HFF-Myc (cell line): ENCODE measurements at places on chromosomes 2 and 18.

DNA sequence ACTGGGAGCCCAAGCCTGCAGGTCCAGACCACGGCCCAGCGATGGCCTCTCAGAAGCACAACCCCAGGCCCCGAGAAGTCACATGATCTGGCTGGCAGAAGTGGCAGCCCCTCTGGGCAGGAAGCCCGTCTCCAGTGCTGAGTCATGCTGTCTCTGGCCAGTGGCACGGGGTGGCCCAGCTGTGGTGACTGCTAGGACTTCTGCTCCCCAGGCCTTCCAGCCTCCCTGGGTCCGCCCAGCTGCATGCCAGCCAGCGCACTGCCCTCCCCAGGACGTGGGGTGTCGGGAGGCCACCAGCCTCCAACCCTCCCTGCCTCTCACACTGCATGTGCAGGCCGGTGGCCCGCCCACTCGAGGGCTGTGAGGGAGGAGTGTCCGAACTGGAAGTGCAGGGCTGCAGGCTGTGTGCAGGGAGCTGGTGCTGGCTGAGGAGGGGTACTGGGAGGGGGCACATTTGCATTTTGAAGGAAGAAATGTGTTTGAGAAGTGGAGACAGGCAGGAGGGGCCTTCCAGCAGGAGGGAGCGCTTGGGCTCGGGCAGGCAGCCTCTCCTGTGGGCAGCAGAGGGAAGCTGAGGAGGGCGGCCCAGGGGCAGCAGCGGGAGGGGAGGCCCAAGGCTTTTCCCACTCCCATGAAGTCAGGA, 17.0 kb upstream of the HPCAL1 start:
- DNase-seq: no peak

DNA sequence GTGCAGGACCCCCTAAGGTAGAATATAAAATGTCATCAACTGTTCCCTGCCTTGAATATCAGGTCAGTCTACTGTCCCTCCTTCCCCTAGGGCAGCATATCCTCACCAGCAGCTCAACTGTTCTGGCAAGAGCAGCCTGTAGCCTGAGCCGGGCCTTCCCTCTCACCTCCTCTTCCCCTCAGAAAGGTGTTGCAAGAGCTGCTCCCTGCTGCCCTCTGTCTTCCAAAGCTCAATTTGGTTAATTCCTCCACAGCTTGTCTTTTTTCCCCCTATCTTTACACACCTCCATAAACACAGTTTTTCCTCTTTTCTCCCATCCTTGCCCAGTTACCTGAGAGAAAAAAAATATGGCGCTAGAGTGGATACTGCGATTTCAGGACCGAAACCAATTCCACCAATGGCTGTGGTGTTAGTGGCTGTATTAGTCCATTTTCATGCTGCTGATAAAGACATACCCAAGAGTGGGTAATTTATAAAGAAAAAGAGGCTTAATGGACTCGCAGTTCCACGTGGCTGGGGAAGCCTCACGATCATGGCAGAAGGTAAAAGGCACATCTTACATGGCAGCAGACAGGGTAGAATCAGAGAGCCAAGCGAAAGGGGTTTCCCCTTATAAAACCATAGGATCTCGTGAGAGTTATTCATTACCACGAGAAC, 184.7 kb downstream of the MREG start:
- DNase-seq: peak; percentile 37

DNA sequence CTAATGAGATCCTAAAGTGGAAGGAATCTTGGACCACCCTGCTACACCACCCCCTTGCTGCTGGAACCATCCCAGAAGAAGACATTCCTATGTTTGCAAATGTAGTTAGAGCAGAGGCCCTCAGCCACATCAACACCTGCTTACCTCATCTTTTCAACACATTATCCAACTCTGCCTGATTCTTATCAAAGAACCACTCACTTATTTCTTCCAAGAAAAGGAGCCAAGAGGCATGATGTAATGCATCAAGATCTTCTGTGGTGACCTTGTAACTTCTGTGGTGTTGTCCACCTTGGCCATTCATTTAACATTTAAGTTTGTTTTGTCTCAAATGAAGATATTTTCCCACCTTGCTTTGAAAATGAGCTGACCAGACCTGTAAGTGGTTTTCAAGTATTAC, 338.1 kb downstream of the CTNNA2 start:
- DNase-seq: no peak

DNA sequence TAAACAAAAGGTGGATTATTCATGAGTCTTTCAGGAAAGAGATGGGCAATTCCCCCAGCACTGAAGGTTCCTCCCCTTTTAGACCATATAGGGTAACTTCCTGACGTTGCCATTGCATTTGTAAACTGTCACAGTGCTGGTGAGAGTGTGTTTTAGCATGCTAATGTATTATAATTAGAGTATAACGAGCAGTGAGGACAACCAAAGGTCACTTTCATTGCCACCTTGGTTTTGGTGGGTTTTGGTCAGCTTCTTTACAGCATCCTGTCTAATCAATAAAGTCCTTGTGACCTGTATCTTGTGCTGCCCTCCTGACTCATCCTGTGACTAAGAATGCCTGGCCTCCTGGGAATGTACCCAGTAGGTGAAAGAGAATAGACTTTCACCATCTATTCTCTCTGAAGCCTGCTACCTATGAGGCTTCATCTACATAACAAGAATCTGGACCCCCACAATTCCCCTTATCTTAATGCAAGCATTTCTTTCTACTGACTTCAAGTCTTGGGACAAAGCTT, 148.7 kb downstream of the CABLES1 start:
- DNase-seq: no peak

DNA sequence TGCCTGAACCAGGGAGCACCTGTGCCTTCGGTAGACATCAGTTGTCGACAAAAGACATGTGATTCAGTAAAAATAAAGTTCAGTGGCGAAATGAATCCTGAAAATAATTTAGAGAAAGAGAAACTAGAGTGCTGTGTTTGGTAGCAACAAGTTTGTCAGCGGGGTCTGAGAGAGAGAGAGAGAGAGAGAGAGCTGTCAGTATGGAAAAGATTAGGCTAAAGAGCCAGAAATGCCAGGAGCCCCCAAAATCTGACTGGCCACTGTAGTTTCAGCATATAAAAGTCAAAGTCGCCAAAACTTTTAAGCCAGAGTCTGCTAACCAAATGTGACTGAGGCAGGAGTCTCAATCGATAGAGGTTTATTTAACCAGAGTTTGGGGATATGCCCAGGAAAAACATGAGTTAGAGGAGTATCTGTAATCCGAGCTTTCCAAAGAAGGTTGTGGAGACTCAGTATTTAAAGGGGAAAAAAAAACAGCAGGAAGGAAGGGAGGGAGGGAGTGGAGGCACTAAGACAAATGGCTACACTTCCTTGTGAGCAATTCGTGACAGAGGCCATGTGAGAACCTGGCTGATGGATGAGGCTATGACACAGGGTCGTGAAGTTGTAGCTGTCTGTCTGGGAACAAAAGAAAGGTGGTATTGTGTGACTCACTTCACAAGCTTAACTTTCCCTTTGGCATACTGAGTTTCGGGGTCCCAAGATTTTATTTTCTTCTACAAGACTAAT, 20.5 kb upstream of the GNAL start:
- DNase-seq: no peak

DNA sequence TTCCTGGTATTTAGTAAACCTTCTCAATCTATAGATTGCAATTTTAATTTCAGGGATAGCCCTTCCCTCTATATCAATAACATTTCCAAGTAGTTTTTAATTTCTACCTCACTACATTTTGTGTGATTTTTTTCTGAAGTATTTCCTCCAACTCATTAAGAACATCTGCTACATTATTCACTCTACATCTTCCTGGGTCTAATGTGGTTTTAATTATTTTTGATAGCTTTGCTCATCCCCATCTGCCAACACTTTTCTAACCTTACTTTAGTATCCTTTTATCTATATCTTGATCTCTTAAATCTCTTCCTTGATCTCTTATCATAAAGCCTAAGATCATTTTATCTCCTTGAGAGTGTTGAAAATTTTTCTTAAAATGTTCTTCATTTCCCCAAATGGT, 278.3 kb upstream of the CYP26B1 start:
- no peak for DNase-seq

- no peak for DNase-seq
Measured at GRCh38 chr2:23620841-23621341, 235.9 kb downstream of the KLHL29 start.

DNA sequence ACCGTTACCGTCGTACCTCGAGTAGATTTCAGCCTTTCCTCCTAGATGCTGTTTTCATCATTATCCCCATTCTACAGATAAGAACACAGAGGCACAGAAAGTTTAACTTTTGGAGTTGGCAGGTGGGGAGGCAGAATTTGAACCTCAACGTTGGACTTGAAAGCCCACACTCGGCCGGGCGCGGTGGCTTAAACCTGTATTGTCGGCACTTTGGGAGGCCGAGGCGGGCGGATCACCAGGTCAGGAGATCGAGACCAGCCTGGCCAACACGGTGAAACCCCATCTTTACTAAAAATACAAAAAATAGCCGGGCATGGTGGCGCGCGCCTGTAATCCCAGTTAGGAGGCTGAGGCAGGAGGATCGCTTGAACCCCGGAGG, 11.5 kb downstream of the CATIP start:
- no peak for DNase-seq

DNA sequence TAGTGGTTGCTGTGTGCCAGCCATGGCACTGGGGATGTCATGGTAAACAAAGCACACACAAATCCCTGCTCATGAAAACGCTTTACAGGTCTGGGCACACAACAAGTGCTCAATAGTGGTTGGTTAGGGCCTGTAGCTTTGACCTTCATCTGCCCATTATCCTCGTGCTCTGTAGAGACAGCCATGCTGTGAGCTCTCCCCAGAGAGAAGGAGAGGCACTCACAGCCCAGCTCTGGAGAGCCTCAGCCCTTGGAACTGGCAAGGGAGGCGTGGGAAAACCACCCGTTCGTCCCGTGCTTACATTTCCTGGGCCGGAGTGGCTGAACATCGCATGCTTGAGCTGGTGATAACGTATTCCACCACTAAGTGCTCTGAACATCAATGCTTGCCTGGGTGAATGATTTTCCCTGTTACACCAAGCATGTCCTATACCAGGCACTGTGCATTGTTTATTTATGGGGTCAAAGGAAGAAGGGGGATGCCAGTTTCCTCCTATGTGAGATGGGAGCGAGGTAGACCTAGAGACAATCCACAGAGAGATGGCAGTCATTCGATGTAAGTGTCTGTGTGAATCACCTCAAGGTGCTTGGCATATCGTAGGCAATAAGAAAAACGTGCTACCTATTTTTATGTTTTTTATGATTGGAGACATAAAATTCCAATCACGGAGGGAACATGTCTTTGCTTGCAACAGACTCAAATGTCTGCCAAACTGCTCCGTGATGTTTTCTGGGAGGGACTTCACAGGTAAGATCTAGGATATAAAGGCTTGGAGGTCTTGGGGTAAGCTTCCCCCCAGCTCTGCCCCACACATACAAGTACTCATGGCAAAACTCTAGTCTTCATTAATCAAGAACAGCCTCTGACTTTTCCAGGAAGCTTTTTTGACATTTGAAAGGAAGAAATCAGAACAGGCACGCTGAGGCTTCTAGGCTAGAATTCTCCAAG, 75.5 kb downstream of the DDX1 start:
- no peak for DNase-seq

- DNase-seq: no peak
Measured at GRCh38 chr2:241565411-241565810, 6.9 kb downstream of the BOK start.

DNA sequence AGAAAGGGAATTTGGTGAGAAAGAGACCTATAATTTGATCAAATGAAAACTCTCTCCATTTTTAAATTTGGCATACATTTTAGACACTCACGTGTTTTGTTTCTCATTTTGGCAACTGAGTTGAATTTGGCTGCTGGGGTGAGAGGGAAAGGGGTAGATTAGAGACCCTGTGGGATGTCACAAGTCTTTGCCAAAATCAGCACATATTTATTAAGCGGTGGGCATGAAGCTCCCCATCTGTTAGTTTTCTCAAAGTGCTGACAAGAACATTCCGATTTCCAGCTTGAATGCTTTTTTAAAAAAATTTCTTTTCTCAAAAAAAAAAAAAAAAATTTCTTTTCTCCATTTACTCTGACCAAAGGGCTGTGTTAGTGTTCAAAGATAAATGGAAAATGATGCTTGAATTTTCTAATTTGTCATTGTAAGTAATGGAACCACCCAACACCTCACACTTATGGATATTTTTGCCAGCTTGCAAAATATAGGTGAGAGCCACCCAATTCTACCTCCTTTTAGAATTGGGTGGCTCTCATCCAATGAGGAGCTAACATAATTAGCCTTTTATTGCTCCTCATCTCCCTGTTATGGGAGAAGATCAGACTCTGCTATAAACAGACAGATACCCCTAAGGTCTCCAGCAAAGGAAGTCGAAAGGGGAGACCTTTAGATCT, 222.9 kb upstream of the FN1 start:
- DNase-seq: no peak

DNA sequence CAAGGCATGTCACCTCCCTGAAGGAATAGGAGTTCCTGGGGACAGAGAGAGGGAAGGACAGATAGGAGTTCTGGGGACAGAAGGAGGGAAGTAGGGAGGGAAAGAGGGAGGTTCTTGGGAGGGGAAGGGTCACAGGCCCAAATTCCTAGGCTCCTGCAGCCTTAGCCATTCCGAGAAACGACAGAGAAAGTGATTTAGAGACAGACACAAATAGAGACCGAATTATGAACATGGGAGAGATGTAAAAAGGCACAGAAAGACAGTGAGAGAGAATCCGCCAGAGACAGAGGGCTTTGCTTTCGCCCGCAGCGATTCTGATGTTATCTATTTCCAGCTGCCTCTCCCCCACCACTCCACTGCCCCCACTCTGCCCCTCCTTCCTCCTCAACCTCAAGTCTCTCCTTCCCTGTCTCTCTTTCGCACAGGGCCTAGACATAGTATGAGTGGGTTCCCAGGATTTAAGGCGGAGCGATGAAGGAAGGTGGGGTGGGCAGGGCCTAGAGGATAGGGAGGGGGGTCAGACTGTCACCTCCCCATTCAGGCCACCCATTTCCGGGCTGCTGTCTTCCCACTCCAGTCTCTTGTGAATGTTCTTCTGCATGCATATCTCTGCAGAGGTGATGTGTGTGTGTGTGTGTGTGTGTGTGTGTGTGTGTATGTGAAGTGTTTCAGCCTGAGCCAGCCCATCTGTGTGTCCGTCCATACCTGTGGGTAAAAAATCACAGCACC, 3.3 kb upstream of the WNT6 start:
- no peak for DNase-seq

DNA sequence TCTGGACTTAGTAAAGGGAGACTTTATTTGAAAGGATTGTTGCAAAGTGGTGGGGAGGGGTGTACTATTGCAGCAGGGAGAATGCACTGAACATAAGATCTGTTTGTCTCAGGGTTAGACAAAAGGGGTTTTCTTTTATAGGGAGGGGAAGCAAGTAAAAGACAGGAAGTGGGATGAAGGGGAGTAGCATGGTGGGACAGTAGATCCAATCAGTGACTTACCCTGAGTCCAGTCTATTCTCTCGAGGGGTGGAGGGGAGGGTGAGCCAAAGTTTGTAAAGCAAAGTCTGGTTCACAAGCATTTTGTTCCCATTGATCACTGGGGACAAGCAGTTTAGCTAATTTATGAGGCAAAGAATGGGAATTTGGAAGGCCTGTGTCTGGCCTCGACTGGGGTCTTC, 35.0 kb upstream of the CYP27C1 start:
- DNase-seq: no peak

DNA sequence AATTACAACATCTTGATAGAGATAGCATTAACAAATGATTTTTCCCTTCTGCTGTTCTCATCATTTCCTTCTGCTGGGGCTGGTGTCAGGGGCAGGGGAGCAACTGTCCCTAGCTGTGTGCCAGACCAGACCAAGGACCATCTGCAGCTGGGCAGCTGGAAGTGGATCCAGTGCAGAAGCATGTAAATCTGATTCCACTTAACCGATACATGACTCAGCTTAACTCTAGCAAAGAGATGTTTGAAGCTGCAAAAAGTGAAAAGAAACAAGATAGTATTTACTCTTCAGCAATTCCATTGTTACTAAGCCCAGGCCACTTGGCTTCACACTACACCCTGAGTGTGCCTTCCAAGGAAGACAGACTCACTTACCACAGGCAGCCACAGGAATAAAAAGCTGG, 151.1 kb downstream of the GALNT1 start:
- DNase-seq: peak; percentile 82
